ENCODE measurements at places on chromosomes 13 and 19.

DNA sequence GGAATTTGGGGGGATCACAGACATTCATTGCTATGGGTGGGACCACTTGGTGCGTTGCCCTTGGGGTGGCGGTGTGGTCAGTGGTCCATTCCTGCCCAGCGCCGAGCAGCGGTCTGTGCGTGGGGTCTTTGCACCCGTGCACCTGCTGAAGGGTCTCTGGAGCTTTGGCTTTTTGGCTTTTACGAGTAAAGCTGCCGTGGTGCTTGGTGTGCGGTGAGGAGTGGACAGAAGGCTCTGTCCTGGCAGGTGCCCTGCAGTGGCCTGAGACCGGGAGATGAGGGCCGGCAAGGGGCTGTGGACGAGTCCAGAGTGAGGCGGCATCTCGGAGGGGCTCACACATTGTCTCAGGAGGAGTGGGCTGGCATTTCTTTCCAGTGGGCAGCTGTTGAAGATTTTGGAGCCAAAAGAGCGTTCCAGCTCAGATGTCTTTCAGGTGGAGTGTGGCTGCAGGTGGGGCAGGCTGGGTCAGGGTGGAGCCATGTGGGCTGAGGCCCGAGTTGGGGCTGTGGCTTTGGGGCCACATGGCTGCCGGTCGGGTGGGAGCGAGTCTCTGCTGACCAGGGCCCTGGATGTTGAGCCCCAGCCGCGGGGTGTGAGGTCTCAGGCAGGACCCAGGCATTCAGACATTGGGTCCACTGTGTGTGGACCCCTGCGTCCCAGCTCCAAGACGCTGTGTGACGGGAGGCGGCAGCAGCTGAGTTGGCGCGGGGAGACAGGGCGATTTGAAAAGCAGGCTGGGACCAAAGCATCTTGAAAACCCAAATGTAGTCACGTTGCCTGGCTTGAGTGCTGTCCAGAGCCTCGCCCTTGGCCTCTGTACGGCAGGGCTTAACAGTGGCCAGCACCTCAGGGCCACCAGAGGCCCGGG lies 11.7 kb downstream of the GNA11 start:
- no peak for DNase-seq

- DNase-seq = no peak
These were observed 147.3 kb downstream of the SLC7A1 start for GRCh38 chr13:29448174-29448573.

- no peak for DNase-seq
These were observed 852 bp upstream of the CYP4F12 start for GRCh38 chr19:15671891-15672579.

DNA sequence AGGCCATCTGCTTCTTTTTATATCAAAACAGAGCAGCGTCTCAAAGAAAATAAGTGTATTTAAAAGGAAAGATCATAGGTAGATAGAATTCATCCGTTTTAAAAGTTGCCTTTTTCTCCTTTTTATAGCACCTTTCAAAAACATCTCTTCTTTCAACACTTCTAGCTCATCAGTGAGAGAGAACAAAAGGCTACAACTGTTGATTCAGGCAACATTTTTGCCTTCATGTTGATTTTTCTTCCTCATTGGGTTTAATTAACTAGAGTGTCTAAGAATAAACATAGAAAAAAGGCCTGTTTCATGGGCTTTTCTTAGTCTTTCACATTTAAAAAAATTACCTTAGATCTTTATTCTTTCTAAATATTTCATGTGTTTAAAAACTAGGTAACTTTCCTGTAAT lies 13.6 kb downstream of the COL4A2 start:
- DNase-seq = no peak

DNA sequence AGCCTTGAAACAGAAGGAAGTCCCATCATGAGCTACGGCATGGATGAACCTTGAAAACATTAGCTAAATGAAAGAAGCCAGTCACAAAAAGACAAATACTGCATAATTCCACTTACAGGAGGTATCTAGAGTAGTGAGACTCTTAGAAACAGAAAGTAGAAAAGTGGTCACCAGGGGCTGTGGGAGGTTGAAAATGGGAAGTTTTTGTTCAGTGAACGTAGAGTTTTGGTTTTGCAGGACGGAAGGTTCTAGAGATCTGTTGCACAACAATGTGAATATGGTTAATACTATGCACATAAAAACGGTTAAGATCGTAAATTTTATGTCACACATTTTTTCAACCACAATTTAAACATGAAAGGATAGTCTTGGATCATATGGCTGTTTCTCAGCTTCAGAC lies 11.9 kb upstream of the SLC10A2 start:
- no peak for DNase-seq

- DNase-seq = no peak
These were observed 2.2 kb upstream of the SLC7A1 start for GRCh38 chr13:29597706-29598105.

- DNase-seq = peak; percentile 46
These were observed 477 bp downstream of the PIP5K1C start for GRCh38 chr19:3699741-3700241.

DNA sequence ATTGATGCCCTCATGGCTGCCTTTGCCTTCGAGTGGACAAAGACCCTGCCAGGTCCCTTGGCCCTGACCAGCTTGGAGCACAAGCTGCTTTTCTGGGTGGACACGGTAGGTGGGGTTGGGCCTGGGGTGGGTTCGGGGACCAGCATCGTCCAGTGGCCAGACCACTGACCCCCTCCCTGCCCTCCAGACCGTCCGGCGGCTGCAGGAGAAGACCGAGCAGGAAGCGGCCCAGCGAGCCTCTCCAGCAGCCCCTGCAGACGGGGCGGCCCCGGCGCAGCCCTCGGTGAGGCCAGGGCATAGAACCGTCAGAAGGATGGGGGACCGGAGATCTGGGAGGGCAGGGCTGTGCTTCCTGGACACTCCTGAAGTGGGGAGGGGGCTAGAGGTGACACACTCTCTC lies 10.6 kb downstream of the CAMSAP3 start:
- no peak for DNase-seq

DNA sequence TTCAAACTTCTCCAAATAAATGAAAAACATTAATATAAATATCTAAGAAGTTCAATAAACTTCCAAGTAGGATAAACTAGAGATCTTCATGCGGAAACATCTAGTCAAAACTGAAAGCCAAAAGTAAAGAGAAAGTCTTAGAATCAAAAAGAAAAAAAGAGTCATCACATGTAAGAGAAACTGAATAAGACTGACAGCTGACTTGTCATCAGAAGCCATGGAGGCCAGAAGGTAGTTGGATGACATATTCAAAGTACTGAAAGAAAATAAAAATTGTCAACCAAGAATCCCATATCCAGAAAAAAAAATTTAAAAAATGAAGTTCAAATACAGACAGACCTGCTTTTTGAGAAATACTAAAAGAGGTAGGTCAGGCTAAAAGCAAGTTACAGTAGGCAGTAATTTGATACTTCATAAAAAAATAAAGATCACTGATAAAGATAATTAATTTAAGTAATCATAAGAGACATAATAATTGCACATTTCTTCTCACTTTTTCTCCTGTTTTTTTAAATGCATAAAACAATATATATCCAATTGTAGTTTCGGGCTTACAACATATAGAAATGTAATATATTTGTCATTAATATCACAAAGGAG lies 327.6 kb upstream of the PCDH9 start:
- no peak for DNase-seq

GRCh38 chr19:16036941-16037340 lies 39.4 kb upstream of the TPM4 start:
- peak; percentile 14 for DNase-seq

GRCh38 chr13:75803164-75803611 lies 167.1 kb downstream of the LMO7 start:
- DNase-seq = no peak

- no peak for DNase-seq
These were observed 29.8 kb downstream of the ZNF571 start for GRCh38 chr19:37564624-37565369.

GRCh38 chr19:29752450-29753025 lies 37.5 kb upstream of the C19orf12 start:
- no peak for DNase-seq

- no peak for DNase-seq
These were observed 68.9 kb downstream of the FREM2 start for GRCh38 chr13:38755793-38756192.

GRCh38 chr13:107258599-107259187 lies 690.8 kb upstream of the ARGLU1 start:
- DNase-seq = no peak

DNA sequence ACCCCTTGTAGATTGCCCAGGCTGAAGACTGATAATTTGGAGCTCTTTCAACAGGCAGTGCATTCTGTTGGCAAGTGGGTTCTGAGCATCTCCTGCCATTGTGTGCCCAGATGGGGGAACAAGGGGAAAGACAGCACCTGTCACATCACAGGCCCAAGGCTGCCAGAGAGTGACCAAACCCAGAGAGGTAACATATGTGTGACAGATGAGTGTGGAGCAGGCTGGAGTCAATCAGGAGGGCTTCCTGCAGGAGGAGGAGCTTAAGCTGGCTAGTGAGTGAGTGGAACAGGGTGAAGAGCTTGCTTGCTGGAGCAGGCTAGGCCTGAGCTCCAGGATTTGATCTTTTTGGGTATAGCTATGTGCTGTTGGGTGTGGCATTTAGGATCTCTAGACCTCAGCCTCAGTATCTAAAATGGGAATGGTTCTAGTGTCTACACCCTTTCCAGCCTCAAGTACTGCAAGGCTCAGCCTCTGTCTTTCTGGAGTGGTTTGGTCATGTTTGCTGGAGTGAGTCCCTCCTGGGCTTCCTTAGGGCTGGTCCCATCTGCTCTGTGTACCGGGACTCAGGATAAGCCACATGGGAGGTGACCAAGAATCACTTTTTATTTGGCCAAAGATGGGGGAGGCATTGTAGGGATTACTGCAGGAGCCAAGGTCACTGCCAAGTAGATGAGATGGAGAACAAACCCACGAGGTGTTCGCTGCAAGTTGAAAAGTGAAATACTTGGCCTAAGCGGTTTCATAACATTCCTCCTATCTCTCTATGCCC lies 152.4 kb upstream of the TSHZ3 start:
- DNase-seq = no peak

- DNase-seq = no peak
These were observed 186.2 kb upstream of the PCDH9 start for GRCh38 chr13:67416047-67416925.

- no peak for DNase-seq
These were observed 11.1 kb downstream of the ZC3H4 start for GRCh38 chr19:47102346-47103060.

GRCh38 chr13:22201375-22201925 lies 530.6 kb downstream of the FGF9 start:
- DNase-seq = no peak

DNA sequence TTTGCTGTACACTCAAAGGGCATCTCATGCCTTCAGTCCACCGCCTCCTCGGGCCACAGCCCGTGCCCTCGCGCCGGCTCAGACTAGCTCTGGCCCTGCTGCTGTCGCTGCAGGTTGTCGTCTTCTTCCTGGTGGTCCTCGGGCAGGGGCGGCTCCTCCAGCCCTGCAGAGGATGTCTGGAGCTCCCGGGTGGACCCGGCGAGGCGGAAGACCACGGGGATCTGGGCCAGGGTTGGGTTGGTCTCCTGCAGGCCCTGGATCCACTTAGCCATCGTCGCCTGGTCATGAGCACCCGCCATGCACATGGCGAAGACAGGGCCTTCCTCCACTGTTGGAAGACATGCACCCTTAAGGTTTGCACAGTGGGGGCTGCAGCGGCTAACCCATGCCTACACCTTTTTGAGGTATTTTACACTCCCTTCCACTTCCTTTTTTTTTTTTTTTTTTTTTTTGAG lies 489 bp upstream of the ZNF653 start:
- no peak for DNase-seq

DNA sequence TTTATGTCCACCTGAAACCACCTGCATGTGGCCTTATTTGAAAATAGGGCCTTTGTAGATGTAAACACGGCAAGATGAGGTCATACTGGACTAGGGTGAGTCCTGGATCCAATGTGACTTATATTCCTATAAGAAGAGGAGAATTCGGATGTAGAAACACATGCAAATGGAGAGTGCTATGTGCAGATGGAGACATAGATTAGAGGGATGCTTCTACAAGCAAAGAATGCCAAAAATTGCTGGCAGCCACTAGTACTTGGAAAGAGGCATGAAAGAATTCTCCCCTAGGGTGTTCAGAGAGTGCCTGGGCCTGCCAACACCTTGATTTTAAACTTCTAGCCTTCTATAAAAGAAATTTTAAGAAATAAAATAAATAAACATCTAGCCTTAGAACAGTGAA lies 226.1 kb downstream of the RFC3 start:
- DNase-seq = no peak

- no peak for DNase-seq
These were observed 21.0 kb upstream of the NDFIP2 start for GRCh38 chr13:79459906-79460305.

GRCh38 chr19:19749117-19749907 lies 16.4 kb upstream of the ZNF14 start:
- peak; percentile 11 for DNase-seq

DNA sequence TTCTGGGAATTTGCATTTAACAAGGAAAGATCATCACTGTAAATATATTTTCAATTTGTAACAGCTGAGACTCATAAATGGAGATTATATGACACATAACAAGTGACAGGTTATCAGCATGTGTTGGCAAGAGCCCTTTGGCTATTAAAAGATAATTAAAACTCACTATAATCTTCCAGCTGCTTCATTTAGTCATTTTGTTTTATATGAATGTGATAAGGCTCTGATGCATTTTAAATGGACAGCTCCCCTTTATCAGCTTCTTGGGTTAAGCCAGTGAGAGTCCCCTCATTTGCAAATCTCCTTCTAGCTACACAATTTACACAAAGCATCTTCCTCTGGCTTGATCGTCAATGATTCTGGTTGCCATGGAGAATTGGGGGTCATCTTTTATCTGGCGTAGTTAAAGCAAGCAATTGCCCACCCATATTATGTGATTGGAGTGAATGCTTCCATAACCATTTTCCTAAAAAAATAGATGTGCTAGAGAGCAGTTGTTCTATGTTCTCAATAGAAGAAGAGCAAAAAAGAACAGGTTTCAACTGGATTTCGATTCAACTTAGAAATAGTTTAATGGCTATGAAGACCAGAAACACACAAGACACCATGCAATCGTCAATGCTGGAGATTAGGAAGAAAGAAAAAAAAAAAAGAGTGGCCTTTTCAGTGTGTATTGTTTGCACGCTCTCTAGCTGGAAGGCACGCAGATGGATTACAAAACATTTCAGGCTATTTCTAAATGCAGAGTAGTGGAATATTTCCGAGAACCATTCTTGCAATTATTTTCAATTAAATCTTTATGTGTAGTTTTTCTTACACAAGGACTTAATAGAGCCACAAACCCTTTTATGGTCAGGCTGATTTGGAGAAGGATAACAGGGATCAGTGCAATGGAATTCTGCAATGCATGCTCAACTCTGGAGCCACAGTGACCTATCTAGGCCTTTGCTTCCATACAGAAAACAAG lies 27.4 kb downstream of the STARD13 start:
- no peak for DNase-seq

- no peak for DNase-seq
These were observed 74.1 kb downstream of the ABCC4 start for GRCh38 chr13:95226932-95227695.

GRCh38 chr13:49240017-49240416 lies 7.7 kb upstream of the CDADC1 start:
- no peak for DNase-seq

DNA sequence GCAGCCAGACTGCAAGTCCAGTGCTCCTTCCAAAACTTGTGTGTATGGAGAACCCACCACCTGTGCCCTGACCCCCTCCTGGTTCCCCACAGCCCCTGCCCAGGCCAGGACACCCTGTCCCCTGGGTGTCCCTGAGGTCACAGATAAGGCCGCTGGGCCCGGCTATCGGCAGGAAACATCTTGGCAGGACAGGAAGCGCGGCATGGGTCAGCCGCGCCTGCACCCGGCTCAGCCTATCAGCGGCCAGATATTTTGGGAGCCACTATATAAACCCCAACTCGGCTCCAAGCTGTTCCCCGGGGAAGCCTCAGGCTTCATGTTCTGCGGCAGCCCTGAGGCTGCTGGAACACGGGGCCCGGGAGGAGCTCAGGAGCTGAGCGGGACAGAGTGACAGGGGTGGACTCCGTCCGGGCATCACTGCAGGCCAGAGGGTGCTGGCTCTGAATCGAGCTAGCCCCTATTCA lies 60.8 kb downstream of the AP1M1 start:
- no peak for DNase-seq
